ENCODE measurements at places on chromosomes 5 and 9. TPM values are rescaled to one million over a fixed set of nuclear protein-coding genes. Genes with fewer than 3 reads are reported as not detected.

BAAT gene
- total RNA-seq = 0.03 TPM

ACOT12 gene
- 0.03 TPM for total RNA-seq

PRR16 gene
- total RNA-seq = 0.77 TPM

PCDHB10 gene
- not detected for total RNA-seq

CDHR2 gene
- not detected for total RNA-seq
